ENCODE measurements at places on chromosomes 2 and 18.

DNA sequence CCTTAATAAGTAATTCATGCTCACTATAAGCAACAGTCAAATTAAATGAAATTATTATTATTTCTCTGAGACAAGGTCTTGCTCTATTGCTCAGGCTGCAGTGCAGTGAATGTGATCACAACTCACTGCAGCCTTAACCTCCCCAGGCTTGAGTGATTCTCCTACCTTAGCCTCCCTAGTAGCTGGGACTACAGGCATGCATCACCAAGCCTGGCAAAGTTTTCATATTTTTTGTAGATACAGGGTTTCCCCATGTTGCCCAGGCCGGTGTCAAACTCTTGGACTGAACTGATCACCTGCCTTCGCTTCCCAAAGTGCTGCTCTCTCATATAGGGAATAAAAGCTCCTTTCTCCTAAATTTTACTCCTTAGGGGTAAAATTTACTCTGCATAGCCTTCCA is 74.9 kb upstream of the GAREM1 start:
- DNase-seq: no peak

GRCh38 chr2:129056309-129056958 is 737.8 kb upstream of the HS6ST1 start:
- DNase-seq: no peak

DNA sequence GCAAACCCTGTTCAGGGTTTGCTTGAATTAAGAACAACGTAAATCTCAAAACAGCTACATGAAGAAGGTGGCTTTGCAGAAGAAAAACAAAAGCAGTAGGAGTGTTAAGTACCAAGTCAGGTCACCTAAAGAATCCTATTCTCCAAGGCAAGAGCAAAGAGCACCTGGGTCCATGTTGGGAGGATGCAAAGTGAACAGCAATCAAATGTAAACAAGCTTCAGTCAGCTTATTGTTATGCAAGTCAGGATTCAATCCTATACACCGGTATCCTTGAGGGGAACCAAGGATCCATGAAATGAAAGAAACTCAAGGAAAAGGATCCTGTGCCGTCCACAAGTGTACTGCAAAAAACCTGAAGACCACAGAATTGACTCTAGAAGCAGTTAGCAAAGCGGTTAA is 261.0 kb upstream of the DDX18 start:
- no peak for DNase-seq

DNA sequence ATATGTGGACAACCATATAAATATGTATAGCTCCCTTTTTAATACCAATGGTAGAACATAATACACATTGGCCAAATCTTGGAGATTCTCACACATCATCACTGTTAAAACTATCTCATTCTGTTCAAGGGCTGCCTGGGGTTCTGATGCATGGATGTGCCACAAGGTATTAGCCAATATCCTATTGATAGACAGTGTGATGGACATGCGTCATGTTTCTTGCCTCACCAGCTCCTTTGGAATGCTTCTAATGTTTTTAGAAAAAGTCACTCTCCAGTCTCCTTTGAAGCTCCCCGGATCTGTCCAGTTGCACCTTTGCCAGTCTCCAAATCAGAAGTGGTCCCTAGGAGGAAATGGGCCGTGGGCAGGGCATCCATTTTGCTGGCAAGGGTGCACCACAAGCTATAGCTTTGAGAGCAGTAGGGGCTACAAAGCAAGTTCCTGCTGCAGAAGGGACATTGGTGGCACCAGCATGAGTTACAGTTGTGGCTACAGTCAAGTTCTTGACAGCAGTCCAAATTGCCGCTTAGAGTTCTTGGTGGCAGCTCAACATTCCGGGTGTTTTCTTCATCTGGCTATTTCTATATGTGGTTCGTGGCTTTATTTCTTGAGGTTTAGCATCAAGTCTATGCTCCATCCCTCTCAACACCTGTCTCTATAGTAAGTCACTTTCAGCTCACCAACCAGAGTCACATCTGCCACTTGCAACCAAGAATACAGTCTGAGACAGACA is 25.1 kb upstream of the ATRAID start:
- DNase-seq: no peak

GRCh38 chr2:118077636-118078247 is 10.5 kb upstream of the INSIG2 start:
- DNase-seq: no peak

GRCh38 chr2:130359466-130359865 is 3.6 kb downstream of the PTPN18 start:
- no peak for DNase-seq

All from NCI-H524 (cell line).